Lower lobe of right lung (tissue), 2 donors: ENCODE measurements at places on chromosomes 7 and 10. TPM values are rescaled to one million over a fixed set of nuclear protein-coding genes. Genes with fewer than 3 reads are reported as not detected.

Gene THSD7A
- 7.2 TPM for total RNA-seq

Gene TRIM50
- total RNA-seq: not detected

Gene C10orf105
- 0.32 TPM for total RNA-seq

Gene COL28A1
- 2.0 TPM for total RNA-seq

Gene DBF4
- 11.5 TPM for total RNA-seq

Gene PLOD3
- 87.9 TPM for total RNA-seq

DNA sequence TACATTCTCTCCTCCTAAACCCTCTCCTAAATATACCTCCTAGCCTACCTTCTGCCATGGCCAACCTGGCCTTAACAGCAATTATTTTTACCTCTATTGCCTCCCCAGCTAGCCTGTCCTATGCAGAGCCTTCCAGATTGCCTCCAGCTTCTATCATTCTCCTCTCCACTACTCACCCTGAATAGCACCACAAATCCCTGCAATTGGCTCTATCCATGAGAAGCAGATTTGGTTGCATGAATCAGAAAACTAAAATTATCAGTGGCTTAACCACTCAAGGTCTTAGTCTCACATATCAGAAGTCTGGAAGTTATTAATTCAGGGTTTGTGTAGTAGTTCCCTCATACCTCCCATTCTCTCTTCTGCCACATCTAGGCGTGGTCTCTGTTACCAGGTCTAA is 120.3 kb upstream of the CACUL1 start:
- no peaks in the 10 kb centered on the region for H3K36me3 ChIP-seq
- H3K4me3 ChIP-seq: no peak overlapping the region
- no peaks in the 10 kb centered on the region for H3K27me3 ChIP-seq
- DNase-seq: no peak
- peaks cover 21% of the 10 kb centered on the region for H3K4me1 ChIP-seq

DNA sequence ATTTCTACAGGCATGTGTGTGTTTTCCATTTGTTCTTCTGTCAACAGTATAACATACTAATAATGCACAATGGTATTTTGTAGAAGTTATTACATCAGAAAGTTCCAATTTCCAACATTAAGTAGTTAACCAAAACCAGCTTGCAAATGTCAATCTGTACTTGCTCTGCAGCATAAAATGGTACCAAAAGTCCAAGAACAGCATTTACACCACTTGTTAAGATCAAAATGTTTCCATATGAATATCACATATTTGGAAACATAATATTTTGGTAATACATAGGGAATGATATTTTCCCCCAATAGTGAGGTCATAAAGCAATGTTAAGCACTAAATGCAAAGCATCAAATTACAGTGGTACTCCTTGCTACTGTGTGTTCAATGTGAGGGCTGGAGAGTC is 162.1 kb downstream of the ZNF438 start:
- H3K27me3 ChIP-seq: no peaks in the 10 kb centered on the region
- no peaks in the 10 kb centered on the region for H3K4me1 ChIP-seq
- H3K36me3 ChIP-seq: no peaks in the 10 kb centered on the region

- H3K27me3 ChIP-seq: no peaks in the 10 kb centered on the region
- H3K27ac ChIP-seq: no peak overlapping the region
- H3K4me1 ChIP-seq: no peaks in the 10 kb centered on the region
- no peak for DNase-seq
- H3K4me3 ChIP-seq: no peak overlapping the region
- no peaks in the 10 kb centered on the region for H3K36me3 ChIP-seq
Observed at GRCh38 chr10:5146920-5147254, 38.1 kb downstream of the AKR1C8 start.

DNA sequence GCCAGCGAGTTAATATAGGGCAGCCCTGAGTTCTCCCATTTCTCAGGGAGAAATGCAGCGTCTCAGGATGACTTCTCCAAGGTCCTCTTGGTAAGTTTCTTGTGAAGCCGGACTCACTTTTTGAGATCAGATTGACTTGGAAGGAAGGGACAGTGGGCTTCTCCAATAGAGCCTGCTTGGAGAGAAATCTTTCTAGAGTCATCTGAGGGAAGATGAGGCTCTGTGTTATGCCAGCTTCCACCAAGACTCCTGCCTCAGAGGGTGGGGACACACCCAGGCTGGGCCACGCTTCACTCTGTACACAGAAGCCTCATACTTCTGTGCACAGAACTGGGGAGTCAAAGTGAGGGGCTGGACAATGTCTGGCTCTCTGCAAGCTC is 5.6 kb downstream of the C10orf105 start:
- no peaks in the 10 kb centered on the region for H3K27me3 ChIP-seq
- peak overlapping the region; percentile 20 for H3K4me3 ChIP-seq
- peak overlapping the region; percentile 89 for H3K27ac ChIP-seq

- H3K27me3 ChIP-seq: no peaks in the 10 kb centered on the region
- H3K36me3 ChIP-seq: peaks cover 6% of the 10 kb centered on the region
- peaks cover 47% of the 10 kb centered on the region for H3K4me1 ChIP-seq
Observed at GRCh38 chr10:125015356-125015944, 73.5 kb downstream of the ZRANB1 start.

- H3K4me1 ChIP-seq: no peaks in the 10 kb centered on the region
- H3K27ac ChIP-seq: no peak overlapping the region
- no peaks in the 10 kb centered on the region for H3K27me3 ChIP-seq
- no peak for DNase-seq
- H3K4me3 ChIP-seq: no peak overlapping the region
- H3K36me3 ChIP-seq: no peaks in the 10 kb centered on the region
Observed at GRCh38 chr7:625376-625971, 101.0 kb upstream of the DNAAF5 start.

- DNase-seq: no peak
- no peak overlapping the region for H3K27ac ChIP-seq
- no peaks in the 10 kb centered on the region for H3K36me3 ChIP-seq
Observed at GRCh38 chr10:76050291-76050625, 618.8 kb downstream of the LRMDA start.

DNA sequence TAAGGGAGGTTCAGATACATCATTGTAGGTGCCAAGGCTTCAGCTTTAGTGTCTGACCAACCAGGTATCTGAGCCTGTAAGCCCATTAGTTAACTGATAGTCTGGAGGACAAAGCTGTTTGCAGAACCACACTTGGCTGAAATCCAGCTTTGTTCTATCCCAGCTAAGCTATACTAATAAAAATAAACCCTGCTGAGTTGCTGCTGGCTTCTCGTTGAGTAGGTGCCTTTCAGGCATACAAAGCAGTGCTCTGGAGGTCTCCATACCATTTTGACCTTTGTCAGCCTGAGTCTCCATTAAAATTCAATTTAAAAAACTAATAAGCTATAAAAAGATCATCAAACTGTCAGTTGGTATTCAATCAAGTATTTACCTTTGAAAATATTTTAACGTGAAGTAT is 22.0 kb downstream of the CDCA7L start:
- H3K4me3 ChIP-seq: no peak overlapping the region
- no peak for DNase-seq
- no peak overlapping the region for H3K27ac ChIP-seq
- H3K27me3 ChIP-seq: no peaks in the 10 kb centered on the region

- no peak overlapping the region for H3K27ac ChIP-seq
- H3K4me3 ChIP-seq: no peak overlapping the region
- no peak for DNase-seq
- no peaks in the 10 kb centered on the region for H3K4me1 ChIP-seq
Observed at GRCh38 chr7:93972029-93972725, 32.0 kb downstream of the BET1 start.

DNA sequence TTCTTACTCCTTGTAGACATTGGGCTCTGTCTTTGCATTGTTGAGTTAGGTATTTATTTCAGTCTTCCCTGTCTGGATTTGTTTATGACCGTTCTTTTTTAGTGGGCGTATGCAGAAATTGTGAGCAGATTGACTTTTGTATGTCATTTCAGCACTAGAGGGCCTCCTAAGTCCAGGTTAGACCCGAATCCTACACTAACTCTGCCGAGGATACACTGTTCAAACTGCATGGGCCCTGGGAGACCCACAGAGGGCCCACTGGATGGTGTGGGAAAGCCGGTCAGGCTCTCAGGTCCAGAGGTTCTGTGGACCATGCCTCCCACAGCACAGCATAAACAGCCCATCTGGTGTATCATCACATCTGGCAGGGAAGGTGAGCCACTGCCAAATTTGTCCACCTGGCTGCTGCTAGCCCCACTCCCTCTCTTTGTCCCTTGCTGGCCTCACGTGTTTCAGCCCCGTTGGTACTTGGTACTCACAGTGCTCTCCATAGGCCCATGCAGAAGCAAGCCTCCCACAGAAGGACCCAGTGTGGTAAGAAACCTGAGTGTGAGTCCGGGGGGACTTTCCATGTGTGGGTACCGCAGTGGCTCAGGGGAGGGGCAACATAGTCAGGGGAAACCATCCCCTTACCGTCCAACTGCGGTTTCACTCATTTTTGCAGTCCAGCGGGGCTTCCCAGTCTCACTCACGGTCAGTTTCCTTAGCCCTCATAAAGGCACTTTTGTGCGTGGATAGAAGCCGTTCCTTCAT is 112.8 kb downstream of the APBB1IP start:
- peaks cover 14% of the 10 kb centered on the region for H3K36me3 ChIP-seq
- no peak overlapping the region for H3K27ac ChIP-seq
- no peaks in the 10 kb centered on the region for H3K27me3 ChIP-seq

- H3K4me1 ChIP-seq: peaks cover 49% of the 10 kb centered on the region
- peak overlapping the region; percentile 76 for H3K27ac ChIP-seq
- DNase-seq: no peak
Observed at GRCh38 chr10:3830946-3831345, 45.9 kb upstream of the KLF6 start.

DNA sequence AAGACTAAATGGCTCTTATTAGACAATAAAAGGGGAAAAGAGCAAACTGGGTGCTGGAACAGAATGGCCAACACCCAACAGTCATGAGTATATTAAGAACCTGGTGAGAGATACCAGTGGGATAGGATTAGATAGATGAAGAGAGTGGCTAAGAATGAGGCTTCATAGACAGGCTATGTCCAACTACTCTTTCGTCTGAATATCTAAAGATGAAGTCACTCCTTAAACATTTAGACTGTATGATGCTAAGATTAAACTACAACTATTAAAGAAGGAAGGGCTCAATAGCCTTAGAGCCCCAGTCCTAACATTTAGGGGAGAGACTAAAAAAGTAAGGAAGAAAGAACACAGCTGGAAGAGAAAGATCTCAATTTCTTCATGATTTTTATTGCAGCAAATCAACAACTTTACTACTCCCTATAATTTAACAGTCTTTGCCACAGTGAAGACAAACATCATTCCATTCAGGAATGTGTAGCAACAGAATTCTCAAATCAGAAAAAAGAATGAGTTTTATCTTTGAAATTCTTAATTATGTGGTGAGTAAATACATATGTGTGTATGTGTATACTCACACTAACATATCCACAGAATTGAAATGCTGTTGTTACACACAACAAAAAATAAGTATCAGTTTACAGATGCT is 45.6 kb downstream of the CACNA2D1 start:
- no peak for DNase-seq
- no peak overlapping the region for H3K27ac ChIP-seq
- H3K27me3 ChIP-seq: no peaks in the 10 kb centered on the region

DNA sequence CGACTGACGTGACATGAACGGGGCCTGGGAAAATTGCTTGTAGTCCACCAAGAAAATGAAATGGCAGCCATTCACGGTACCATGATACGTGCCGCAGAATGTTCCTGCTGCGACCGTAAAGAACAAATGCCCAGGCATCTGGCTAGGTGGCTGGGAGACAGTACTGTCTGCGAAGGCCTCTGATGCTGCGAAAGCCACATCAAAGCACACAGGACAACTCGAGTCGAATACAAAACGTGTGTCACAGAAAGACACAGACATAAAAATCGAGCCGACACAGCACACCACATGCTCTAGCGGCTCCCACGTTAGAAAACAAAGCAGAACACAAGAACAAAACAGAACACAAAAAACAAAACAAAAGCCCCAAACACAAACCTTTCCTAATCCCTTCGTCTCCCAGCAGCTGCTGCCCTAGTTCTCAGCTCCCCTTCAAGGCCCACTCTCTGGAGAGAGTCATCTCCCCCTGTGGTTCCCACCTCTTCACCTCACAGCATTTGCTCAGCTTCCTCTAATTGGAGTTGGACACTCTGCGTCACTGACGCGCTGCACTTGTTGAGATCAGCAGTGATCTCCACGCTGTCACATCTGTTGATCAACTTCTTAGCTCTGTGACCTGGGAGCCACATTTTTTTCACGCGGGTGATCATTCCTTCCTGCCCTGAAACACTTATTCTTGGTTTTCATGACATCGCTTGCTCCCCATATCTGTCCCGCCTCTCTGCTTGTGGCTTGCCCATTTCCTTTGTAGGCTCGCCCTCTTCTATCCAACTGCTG is 112.2 kb downstream of the CLEC2L start:
- no peak overlapping the region for H3K27ac ChIP-seq
- DNase-seq: no peak
- H3K4me1 ChIP-seq: no peaks in the 10 kb centered on the region
- H3K36me3 ChIP-seq: peaks cover 24% of the 10 kb centered on the region
- no peak overlapping the region for H3K4me3 ChIP-seq

GRCh38 chr10:37263304-37263703 is 137.9 kb downstream of the ANKRD30A start:
- no peaks in the 10 kb centered on the region for H3K36me3 ChIP-seq
- H3K27ac ChIP-seq: no peak overlapping the region
- no peaks in the 10 kb centered on the region for H3K27me3 ChIP-seq
- H3K4me1 ChIP-seq: no peaks in the 10 kb centered on the region
- no peak for DNase-seq
- no peak overlapping the region for H3K4me3 ChIP-seq

- H3K4me3 ChIP-seq: no peak overlapping the region
- H3K27ac ChIP-seq: no peak overlapping the region
- H3K36me3 ChIP-seq: no peaks in the 10 kb centered on the region
- no peaks in the 10 kb centered on the region for H3K27me3 ChIP-seq
- H3K4me1 ChIP-seq: no peaks in the 10 kb centered on the region
- DNase-seq: no peak
Observed at GRCh38 chr10:44178856-44179255, 206.0 kb downstream of the CXCL12 start.

GRCh38 chr10:70137927-70138883 is 5.6 kb upstream of the AIFM2 start:
- H3K4me3 ChIP-seq: no peak overlapping the region
- H3K4me1 ChIP-seq: peaks cover 3% of the 10 kb centered on the region
- H3K27me3 ChIP-seq: no peaks in the 10 kb centered on the region
- DNase-seq: no peak
- peaks cover 13% of the 10 kb centered on the region for H3K36me3 ChIP-seq
- H3K27ac ChIP-seq: no peak overlapping the region

GRCh38 chr7:29135846-29136245 is 10.5 kb downstream of the CPVL start:
- H3K36me3 ChIP-seq: no peaks in the 10 kb centered on the region
- no peak overlapping the region for H3K4me3 ChIP-seq
- H3K27me3 ChIP-seq: peaks cover 6% of the 10 kb centered on the region
- H3K27ac ChIP-seq: no peak overlapping the region
- no peak for DNase-seq
